WTC11 (cell line): ENCODE measurements at places on chromosomes 6 and 20. TPM values are rescaled to one million over a fixed set of nuclear protein-coding genes. Genes with fewer than 3 reads are reported as not detected.

DNA sequence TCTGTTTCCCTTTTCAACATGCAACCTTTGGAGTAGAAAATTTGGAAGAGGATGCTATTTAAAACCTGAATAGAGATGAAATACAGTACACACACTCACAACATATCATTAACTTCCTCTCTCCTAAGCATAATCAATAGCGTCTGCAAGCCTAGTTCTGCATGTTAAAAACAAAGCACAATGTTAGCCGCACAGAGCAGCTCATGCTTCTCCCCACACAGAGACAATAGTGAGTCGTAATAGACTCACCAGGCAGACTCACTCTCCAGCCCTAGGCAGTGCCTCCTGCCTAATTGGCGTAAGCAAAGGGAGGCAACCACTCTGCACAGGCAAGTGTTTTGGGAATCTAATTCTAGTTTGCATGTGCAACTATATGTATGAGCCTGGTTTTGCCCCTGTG lies 45.8 kb upstream of the ARID1B start:
- DNase-seq: no peak

DNA sequence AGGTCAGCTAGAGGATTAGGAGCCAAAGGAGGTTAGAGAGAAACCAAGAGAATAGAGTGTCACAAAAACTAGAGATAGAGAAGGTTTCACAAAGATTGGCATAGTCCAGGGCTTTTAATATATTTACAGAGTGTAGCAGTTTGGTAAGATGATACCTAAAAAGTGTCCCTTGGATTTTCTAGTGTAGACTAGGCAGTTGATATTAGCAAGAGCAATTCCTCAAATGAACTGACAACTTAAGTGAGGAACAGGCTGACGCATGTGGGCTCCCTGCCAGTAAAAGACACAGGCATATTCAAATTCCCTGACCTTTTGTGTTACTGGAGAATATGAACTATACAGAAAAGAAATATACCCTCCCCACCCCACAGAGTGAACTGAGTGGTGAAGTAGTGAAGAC lies 40.1 kb downstream of the VTA1 start:
- no peak for DNase-seq

- DNase-seq: no peak
Observed at GRCh38 chr6:126091466-126091865, 105.1 kb downstream of the TRMT11 start.

DNA sequence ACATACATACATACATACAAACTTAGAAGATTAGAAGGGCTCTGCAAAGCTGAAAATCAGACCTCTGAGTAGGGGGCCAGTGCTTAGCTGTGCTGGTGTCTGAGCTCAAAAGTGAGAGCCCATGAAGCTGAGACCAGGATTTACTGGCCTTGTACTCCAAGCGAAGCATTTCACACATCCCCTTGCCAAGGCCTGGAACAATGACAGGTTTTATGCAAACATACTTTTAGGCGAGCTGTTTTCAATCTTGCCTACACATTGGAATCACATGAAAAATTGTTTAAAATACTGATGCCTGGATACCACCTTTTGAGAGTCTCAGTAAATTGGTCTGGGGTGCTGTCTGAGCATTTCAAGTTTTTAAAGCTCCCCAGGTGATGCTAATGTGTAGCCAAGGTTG lies 80.9 kb upstream of the SRSF6 start:
- DNase-seq: no peak

DNA sequence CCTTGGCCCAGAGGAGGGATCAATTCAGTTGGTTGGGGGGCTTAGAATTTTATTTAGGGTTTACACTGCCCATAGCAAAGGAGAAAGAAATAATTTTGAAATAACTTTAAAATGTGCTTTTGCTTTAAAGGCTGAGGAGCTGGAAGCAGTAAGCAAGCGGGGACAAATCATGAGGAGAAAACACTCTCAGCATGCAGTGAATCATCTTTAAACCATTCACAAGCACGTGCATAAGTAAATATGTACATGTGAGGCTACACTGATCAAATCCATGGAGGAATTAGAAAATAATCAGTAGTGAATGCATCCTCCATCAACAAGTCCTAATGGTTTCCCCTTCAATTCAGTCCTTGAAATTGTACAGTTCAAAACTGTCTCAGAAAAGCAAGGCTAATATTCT lies 181.0 kb downstream of the MTFR2 start:
- DNase-seq: no peak

DNA sequence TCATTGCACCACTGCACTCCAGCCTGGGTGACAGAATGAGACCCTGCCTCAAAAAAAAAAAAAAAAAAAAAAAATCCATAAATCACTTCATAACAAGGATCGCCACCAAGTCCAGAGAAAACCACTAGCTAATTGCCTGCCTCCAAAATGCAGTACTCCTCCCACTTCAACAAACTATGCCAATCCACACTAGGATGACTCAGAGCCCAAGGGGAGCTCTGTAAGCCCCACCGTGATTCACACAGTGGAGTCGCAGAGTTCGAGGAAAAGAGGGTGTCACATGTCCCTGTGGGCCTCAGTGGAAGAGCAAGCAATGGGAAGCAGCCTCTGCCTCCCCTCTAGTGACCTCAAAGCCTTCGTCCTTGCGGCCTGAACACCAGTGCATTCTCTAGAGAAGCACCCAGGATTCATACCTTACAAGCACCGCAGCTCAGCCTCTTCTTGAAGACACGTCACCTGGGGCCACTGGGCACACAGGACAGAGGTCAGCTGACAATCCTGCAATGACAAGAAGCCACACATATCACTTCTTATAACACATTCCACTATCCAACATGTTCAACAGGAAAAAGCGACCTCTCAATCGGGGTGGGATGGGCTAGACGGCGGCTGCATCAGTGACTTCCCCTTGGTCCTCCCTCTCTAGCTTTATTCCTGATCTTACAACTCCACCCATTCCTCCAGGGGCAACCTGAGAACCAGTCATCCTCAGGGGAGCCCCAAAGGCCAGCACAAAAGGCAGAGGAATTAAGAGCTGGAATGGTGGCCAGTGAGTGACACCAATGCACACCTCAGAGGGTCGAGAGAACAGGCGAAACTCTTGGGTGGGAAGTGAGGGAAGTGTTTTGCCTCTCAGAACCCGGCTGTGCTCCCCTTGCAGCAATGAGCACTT lies 8.9 kb downstream of the SNHG17 start:
- no peak for DNase-seq

DNA sequence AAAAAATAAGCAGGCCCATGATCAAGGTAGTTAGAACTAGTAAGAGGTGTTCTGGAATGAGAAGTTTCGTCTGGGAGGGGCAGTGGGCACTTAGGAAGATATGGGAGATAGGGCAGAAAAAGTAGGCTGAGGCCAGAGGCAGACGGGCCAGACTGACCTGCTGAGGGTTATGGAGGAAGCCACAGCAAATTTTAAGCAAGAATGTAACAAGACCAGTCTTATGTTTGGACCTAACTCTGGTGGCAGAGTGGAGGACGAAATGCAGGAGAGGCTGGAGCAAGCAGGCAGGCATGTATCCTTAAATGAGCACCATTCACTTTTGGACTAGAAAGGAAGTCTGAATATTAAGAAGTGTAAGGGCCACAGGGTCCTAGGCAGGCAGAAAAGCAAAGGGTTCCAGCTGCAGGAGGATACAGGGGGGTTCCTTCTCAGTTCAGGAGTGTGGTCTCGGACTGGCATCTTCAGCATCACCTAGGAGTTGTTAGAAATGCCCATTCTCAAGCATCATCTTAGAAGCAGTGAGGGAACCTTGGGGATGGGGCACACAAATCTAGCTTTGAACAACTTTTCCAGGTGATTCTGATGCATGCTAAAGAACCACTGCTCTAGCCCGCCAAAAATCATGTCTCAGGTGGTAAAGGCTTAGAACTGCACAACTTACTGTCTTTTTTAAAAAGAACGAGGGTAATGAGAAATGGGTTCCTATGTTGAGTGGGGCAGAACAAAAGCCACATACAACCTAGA lies 1.7 kb upstream of the DSTN start:
- DNase-seq: no peak

DNA sequence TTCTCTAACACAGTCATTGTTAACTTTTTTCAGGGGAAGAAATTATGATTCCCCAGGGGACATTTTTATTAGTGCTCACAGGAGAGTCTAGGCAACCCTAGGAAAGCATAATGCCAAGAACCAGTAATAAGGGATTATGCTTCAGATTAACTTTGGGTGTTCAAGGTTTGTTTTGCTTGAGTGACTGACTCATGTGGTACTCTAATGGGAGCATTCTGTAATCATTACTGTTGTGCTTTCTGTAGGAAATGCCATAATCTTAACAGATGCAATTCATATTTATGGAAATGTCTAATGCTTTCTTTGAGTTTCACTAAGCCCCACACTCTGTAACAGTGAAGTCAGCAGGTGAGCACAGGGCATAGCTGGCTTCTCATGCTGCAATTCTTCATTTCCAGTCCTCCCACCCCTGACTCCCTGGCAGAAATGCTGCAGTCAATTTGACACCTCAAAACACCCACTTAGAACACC lies 263.4 kb upstream of the MAN1A1 start:
- DNase-seq: no peak

Gene GNRH2
- total RNA-seq: 0.44 to 1.1 TPM (median 0.50 TPM) in 3 replicates

Gene WFDC5
- total RNA-seq: not detected in 3 replicates

Gene IP6K3
- 0.44 to 1.1 TPM (median 0.89 TPM) in 3 replicates for total RNA-seq

Gene EYA4
- 0.14 to 0.32 TPM (median 0.24 TPM) in 3 replicates for total RNA-seq

Gene LST1
- 0.34 to 0.66 TPM in 2 of 3 replicates, not detected in the other for total RNA-seq
